ENCODE measurements at places on chromosomes 5 and 9. TPM values are rescaled to one million over a fixed set of nuclear protein-coding genes. Genes with fewer than 3 reads are reported as not detected.

DNA sequence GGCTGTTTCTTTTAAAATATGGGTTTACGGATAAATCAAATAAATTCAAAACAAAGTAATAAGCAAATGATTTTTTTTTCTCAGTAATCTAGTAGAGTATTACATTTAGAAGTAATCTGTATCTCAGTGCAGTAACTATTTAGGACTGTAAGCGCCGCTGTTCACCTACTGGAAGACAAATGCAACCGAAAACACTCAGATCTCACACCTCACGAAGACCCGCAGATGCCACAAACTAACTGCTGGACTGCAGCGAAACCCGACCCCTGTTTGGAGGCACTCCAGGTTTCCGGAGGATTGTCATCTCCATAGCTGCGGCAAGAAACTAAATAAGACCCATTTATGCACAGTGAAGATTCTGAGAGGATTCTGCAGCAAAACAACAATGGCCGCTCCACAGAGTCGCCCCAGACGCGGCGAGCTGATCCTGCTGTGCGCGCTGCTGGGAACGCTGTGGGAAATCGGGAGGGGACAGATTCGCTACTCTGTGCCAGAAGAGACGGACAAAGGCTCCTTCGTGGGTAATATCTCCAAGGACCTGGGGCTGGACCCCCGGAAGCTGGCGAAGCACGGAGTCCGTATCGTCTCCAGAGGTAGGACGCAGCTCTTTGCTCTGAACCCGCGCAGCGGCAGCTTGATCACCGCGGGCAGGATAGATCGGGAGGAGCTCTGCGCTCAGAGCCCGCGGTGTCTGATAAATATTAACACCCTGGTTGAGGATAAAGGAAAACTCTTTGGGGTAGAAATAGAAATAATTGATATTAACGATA lies at the start of gene PCDHGA8:
Gene PCDHGA8, plus strand, starts transcription at position 205 of the 770 bp plus-strand sequence. Its CDS starts 181 bp downstream, at position 386.
- no peak for DNase-seq

- no peak for DNase-seq
These were observed 16.2 kb upstream of the FSD1L start for GRCh38 chr9:105431424-105432246.

Gene CDKN2B-AS1
- 0.61 TPM for total RNA-seq

- no peak for DNase-seq
These were observed 201.7 kb downstream of the MARCHF11 start for GRCh38 chr5:15977851-15978250.

Gene GLDC
- 0.71 TPM for total RNA-seq

- no peak for DNase-seq
These were observed 500 bp upstream of the CREBRF start for GRCh38 chr5:173055722-173055982.

Gene PCDHA4
- total RNA-seq: 0.05 TPM
